ENCODE measurements at places on chromosomes 11 and 22.

DNA sequence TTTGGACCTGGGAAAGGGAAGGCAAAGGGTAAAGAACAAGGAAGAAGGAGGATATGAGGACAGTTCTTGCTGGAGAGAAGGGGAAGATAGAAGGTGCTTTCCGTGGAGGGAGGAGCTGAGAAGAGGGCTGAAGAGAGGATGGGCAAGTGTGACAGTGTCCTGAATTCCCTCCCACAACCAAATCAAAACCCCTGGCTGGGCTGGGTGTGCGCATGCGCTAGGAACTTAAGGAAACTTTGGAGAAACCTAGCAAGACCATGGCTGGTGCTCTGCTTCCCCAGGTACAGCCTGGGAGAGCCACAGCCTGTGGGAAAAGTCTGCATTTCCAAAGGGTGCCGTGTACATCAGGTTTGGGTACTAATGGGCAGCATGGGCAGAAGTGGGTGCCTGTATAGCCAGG is 29.0 kb upstream of the FJX1 start:
- no peak for DNase-seq

DNA sequence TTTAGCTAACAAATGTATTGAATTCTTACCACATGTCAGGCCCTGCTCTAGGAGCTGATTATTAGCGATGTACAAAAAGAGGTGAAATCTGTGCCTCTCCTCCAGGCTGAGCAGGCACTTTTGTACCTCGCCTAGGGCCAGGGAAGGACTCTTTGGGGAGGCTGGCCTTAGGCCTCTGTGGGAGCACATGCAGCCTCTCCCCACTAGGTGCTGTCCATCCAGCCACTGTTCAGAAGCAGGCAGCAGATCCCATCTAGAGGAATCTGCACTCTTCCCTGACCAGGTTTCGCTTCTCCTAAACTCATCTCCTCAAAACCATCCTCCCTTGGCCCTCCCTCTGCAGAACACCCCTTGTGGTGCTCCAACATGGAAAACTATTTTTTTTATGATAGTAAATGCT is 51.9 kb upstream of the WT1 start:
- DNase-seq, result no peak

DNA sequence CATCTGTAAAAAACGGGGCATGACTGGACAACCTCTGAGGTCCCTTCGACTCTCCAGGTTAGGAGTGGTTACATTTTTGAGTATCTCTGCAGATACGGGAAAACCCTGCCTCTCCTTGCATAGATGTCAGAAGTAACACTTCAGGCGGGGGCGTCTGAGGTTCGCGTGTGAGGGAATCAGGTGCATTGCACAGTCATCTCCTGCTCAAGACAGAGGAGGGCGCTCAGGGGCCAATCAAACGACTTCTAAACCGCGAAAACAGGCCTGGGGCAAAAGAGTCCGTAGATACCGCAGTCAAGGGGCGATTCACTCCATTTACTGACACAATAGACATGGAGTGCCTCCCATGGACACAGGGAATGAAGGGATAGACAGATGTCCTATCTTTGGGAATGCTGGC is 31.7 kb downstream of the KIRREL3 start:
- no peak for DNase-seq

- peak; percentile 77 for DNase-seq
Measured at GRCh38 chr22:31292236-31292989, at the start of gene PIK3IP1. TSS of gene PIK3IP1 (minus strand) at chr22:31292488. CDS start at chr22:31292344, 144 bp downstream.

- DNase-seq, result no peak
Measured at GRCh38 chr11:94276943-94277342, 27.4 kb upstream of the IZUMO1R start.

DNA sequence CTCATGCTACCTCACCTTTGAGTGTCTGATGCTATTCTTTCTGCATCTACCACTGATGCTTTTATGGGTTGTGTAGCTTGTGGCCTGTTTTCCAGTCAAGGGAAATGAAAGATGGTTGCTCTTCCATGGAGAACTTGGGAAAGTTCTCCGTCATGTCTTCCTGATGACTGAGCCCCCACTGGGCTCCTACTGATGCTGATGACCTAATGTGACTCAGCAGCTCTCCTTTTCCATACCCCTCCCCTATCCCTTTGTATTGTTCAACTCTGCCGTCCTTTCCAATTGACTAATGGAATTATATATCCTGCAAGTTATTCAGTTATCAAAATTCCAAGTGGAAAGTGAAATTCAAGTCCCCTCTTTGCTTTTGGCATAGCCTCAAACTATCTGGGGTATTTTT is 44.7 kb downstream of the REXO2 start:
- DNase-seq, result no peak

All from stimulated activated CD8-positive, alpha-beta memory T cell treated with anti-CD3 and anti-CD28 coated beads, Interleukin-15, amount 100 ng/mL, for 4 hours (primary cell).